Karpas-422 (cell line): ENCODE measurements at places on chromosomes 1 and 21. TPM values are rescaled to one million over a fixed set of nuclear protein-coding genes. Genes with fewer than 3 reads are reported as not detected.

Gene C1orf116
- total RNA-seq = not detected in 2 replicates

Gene SLFNL1
- total RNA-seq = 0.89 and 1.5 TPM in 2 replicates

GRCh38 chr1:105317976-105318375 is 1568.3 kb downstream of the AMY1C start:
- DNase-seq = no peak

GRCh38 chr1:82065916-82066315 is 265.2 kb downstream of the ADGRL2 start:
- no peak for DNase-seq

DNA sequence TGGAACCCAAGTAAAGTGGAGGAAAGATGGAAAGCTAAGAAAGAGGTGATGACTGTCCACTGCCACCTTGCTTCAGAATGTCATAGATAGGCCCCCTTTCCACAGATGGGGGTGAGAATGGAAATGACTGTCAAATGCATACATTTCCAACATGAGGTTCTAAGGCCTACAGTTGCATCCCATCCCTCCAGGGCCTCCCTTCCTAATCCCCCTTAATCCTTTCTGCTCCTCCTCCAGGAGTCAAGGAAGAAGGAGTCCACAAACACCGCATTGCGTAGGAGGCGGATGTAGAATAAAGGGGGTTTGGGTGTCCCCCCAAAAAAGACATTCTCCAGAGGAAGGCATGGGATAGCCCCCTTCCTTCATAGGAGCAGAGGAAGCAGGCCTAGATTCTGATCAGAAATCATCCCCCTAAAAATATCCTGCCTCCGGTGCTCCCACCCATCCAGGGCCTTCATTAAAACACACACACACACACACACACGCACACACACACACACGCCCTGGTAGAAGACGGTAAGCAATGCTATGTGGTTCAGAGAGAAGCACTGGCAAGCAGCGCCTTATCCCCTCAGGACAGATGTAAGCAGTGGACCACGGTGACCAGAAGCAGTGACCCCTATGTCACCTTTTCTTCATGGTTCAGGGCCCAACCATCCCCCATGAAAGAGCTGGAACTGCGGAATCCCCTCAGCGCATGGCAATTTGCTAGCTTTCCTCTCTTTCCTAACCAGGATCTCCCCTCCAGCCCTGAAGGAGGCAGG is 2.0 kb downstream of the SV2A start:
- DNase-seq = no peak

DNA sequence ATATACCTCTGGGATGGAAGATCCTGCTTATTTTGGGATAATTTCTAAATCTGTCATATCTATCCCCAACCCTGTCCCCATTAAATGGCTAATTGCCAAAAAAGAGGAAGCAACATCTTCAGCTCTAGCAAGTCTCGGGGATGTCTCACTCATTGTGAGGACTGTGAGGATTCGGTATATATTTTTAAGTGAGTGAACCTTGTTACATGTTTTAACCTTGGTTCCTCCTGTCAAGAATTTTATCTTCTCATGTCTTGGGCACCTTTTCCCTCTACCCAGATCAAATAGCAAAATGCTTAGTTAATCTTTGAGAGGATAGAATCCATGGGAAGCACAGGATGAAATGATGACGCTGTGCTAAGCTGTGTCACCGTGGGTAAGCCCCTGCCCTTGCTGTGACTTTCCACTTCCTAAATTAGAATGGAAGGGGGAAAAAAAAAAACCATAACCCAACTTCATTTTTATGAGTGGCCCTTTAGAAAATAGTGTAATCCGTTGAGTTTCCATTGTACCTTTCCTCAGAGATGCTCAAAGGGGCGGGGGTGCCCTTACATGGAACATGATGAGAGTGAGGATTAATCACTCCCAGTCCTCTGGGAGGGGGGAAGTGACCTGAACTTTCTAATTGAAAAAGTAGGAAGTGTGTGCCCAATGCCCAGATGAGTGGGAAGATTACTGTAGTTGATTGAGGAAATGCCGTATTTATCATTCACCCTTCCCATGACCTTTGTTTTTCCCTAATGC is 7.6 kb downstream of the ATP1A1 start:
- DNase-seq = peak; percentile 68
